ENCODE measurements at places on chromosomes 5 and 9.
A peak's percentile ranks its signal among the peaks of the same experiment; 100 is the strongest.

- no peak for DNase-seq
These were observed 38.5 kb upstream of the SLC44A1 start for GRCh38 chr9:105205787-105206495.

GRCh38 chr9:138076650-138077009, 199.0 kb downstream of the CACNA1B start:
- DNase-seq, result no peak

- peak; percentile 23 for DNase-seq
These were observed 37.2 kb downstream of the THBS4 start for GRCh38 chr5:80072103-80073073.

- no peak for DNase-seq
These were observed 289.9 kb upstream of the TUT7 start for GRCh38 chr9:86643946-86644674.

GRCh38 chr5:168407211-168407610, 79.1 kb upstream of the RARS1 start:
- DNase-seq, result no peak

GRCh38 chr5:139915266-139915665, 119.7 kb downstream of the PSD2 start:
- DNase-seq, result no peak

- DNase-seq, result peak; percentile 76
These were observed 798 bp downstream of the REEP5 start for GRCh38 chr5:112921026-112921832.
